ENCODE measurements at places on chromosomes 1 and 21.

DNA sequence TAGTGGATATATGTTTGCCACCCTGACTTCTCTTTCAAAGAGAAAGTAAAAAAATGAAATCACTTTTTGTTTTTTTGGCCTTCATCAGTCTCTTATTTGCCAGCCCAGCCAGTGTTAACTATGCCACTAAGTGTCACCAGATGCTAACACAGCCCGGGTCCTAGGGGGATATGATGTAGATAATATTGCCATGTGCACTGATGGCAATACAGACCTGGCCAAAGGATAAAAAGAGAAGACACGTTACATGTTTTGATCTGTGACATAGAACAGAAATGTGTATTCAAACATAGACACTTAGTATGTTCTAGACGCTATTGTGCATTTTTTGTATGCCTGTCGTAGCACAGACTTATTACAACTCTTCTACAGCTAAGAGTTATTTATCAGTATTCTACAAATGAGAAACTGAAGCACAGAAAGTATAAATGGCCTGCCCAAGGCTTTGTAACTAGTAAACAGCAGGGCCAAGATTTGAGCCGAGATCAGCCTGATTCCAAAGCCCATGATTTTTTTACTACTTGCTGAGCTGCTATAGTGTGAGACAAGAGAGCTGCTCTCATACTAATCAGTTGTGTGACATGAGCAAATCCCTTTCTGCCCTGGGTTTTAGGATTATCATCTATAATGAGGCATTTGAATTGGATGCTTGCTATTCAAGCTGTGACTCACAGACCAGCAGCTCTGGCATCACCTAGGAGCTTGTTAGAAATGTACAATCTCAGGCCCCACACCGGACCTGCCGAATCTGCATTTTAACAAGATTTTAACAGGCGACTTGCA is 6.3 kb downstream of the LRRC53 start:
- no peak for DNase-seq

GRCh38 chr1:239735111-239735510 is 348.7 kb downstream of the CHRM3 start:
- DNase-seq: no peak

DNA sequence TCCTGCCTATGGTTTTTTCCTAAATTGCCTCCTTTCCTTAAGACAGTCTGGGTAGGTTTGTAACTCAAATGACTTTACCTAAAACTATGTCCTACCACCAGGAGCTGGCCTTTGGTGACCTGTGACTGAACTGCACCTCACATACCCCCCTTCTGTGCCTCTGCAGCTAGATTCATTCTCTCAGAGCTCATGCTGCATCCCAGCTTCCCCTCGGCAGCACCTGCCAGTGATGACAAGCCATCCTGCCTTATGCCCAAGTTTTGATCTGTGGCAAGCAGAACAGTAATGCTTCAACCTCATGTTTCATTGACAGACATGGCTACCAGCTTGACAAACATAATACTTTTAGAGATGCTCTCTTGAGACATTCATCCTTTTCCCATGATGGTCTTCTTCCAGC is 141.9 kb downstream of the TSEN15 start:
- DNase-seq: no peak

- DNase-seq: no peak
Observed at GRCh38 chr1:67771749-67772148, 61.5 kb downstream of the GNG12 start.

DNA sequence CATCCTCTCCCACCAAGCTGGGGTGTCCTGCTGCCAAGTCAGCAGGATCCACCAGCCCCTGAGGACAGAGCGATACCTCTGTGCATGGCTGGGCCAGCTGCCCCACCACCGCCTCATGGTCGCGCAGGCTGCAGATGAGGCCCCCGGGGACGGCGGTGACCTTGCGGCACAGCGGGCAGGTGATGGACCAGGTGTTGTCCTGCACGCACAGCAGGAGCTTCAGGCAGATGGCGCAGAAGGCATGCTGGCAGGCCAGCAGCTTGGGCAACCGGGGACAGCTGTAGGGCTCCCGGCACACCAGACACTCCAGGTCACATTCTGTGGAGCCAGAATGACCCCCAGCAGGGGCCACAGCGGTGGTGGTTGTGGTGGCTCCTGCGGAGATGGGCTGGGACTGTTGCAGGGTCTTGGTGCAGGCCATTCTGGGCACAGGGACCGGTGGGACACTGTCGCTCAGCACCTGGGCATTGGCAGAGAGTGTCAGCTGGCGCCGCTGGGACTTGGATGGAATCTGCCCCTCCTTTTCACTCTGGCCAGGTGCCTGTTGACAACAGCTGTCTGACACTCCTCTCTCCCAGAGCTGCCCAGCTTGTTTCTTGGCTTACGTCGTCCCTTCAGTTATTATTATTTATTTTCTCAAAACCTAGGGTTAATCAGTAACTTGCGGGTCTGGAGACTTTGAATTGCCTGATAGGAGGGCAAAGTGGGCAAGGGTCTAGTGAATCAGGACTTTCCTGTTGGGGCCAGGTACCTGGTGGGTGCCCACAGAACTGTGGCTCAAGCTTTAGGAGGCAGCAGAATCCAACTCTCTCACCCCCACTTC is at the start of gene RNF186:
Gene RNF186, minus strand, starts transcription at position 603 of the 823 bp plus-strand sequence. Its CDS starts 182 bp downstream, at position 421.
- no peak for DNase-seq

DNA sequence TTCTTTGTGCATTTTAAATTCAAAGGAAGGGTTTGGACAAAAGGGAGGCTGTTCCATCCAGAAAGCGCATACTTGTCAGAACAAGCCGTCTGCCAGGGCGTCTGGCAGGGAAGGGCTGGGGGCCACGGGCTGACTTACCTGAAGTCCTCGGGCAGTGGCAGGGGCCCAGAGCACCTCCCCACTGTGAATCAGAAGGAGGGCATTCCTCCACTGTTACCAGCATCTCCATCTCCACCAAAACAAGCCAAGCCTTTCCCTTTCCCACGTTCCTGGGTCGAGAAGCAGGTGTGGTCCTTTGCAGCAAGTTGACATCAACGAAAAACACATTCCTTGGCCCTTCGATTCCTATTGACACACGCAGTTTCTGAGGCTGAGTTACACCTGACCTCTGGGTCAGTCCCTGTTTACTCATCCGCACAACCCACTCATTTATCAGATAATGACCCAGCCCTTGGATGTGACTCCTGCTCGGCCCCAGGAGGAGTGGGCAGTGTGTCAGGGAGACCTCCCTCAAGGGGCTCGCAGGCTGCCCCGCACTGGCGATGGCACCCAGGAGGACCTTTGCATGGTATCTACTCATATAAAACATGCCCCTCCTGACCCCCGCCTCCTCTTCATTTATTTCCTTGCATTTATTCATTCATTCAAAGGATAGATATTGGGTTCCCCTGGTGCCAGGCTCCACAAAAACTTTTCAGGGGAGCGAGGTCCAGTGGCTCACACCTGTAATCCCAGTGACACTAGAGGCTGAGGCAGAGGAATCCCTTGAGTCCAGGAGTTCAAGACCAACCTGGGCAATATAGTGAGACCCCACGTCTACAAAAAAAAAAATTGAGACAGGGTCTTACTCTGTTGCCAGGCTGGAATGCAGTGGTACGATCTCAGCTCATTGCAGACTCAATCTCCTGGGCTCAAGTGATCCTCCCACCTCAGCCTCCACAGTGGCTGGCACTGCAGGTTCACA is 60.2 kb downstream of the TOMM20 start:
- DNase-seq: no peak

All from stimulated activated CD8-positive, alpha-beta memory T cell treated with anti-CD3 and anti-CD28 coated beads, Interleukin-7, amount 100 ng/mL, for 48 hours (primary cell).